Uterine smooth muscle cell (primary cell): ENCODE measurements at places on chromosomes 16 and 17. TPM values are rescaled to one million over a fixed set of nuclear protein-coding genes. Genes with fewer than 3 reads are reported as not detected.

The DHRS7B gene
- total RNA-seq = 15.9 and 19.6 TPM in 2 replicates

The MRTFB gene
- 9.7 and 10.0 TPM in 2 replicates for total RNA-seq

The ST6GALNAC2 gene
- 0.89 and 1.4 TPM in 2 replicates for total RNA-seq

The AANAT gene
- total RNA-seq = not detected in 2 replicates

The PPL gene
- 0.44 and 0.75 TPM in 2 replicates for total RNA-seq

The KRTAP1-1 gene
- 0.55 and 0.87 TPM in 2 replicates for total RNA-seq

The CD300E gene
- total RNA-seq = not detected in 2 replicates

The ATP2C2 gene
- 0.12 TPM in 1 of 2 replicates, not detected in the other for total RNA-seq

The ZG16 gene
- total RNA-seq = not detected in 2 replicates

The PRR15L gene
- total RNA-seq = not detected in 2 replicates

The ATMIN gene
- 38.6 and 49.0 TPM in 2 replicates for total RNA-seq

The RND2 gene
- total RNA-seq = 0.44 and 0.50 TPM in 2 replicates

The LRRC46 gene
- 0.11 TPM in 1 of 2 replicates, not detected in the other for total RNA-seq

The TIGD7 gene
- total RNA-seq = 6.3 and 6.4 TPM in 2 replicates

The TBC1D26 gene
- under 0.01 TPM in 2 replicates for total RNA-seq

The MT1G gene
- 0.55 TPM in 1 of 2 replicates, not detected in the other for total RNA-seq

The ENPP7 gene
- 0.12 TPM in 1 of 2 replicates, not detected in the other for total RNA-seq
